Left lung (tissue), 14 donors: ENCODE measurements at places on chromosomes 7 and 10. TPM values are rescaled to one million over a fixed set of nuclear protein-coding genes. Genes with fewer than 3 reads are reported as not detected.

Gene CFAP46
- 3.6 TPM for polyA plus RNA-seq

DNA sequence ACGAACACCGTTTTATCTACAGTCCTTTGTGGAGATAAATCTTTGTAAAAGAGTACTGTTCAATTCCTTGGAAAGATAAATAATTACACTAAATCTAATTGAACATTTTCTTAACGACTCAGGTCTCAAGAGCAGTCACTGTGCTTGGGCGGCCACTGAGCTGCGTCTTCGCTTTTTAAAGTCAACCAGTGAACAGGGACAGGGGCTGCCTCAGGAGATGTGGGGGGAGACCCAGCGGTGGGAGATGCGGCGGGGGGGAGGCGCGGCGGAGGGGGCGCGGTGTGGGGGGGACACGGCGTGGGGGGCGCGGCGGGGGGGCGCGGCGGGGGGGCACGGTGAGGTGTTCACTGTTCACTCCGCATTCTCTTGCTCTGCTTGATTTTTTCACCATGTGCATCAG, 39.8 kb downstream of the CAMK2B start:
- DNase-seq = no peak

Gene ATG9B
- polyA plus RNA-seq = 3.8 TPM

DNA sequence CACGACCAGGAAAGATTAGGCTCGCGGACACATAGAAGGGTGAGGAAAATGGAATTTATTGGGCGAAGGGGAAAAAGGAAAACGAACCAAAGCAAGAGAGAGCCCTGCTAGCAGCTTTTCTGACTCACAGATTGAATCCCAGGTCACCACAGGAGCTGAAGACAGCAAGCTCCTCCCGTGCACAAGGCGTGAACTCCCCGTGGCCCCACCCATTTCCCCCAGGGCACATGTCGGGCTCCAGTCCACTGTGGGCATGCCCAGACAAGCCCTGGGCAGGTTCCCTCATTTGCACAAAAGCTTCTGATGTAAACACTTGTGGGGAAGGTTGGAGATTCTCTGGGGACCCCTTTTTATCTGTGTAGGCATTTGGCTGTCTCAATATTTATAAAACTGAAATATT, 582.4 kb downstream of the SUGCT start:
- peak; percentile 71 for DNase-seq

GRCh38 chr7:37957221-37957970, 37.0 kb downstream of the EPDR1 start:
- DNase-seq = no peak

GRCh38 chr10:61136139-61136538, 192.2 kb upstream of the RHOBTB1 start:
- DNase-seq = no peak

GRCh38 chr7:139702811-139703486, 74.8 kb downstream of the HIPK2 start:
- no peak for DNase-seq

GRCh38 chr7:34575006-34575405, 83.0 kb upstream of the NPSR1 start:
- DNase-seq = no peak

Gene PIK3CG
- 2.6 TPM for polyA plus RNA-seq

Gene MKX
- polyA plus RNA-seq = 0.90 TPM

GRCh38 chr7:129401228-129401966, 32.8 kb upstream of the STRIP2 start:
- DNase-seq = no peak

- no peak for DNase-seq
Measured at GRCh38 chr7:20403331-20403730, 72.6 kb downstream of the ITGB8 start.
